ENCODE measurements at places on chromosomes 1 and 21. TPM values are rescaled to one million over a fixed set of nuclear protein-coding genes. Genes with fewer than 3 reads are reported as not detected.

The AMIGO1 gene
- 9.3 TPM for total RNA-seq

The OR2L2 gene
- total RNA-seq, result 0.05 TPM

The SLFNL1 gene
- total RNA-seq, result 0.21 TPM

The CFAP107 gene
- total RNA-seq, result not detected

The SHE gene
- total RNA-seq, result 21.4 TPM

The MXRA8 gene
- 44.3 TPM for total RNA-seq

The DNM3 gene
- total RNA-seq, result 1.1 TPM

The TIE1 gene
- 38.9 TPM for total RNA-seq

The LRRC3 gene
- 2.5 TPM for total RNA-seq

The NPHS2 gene
- total RNA-seq, result not detected

The OR2G6 gene
- total RNA-seq, result not detected

The CENPL gene
- 4.3 TPM for total RNA-seq

DNA sequence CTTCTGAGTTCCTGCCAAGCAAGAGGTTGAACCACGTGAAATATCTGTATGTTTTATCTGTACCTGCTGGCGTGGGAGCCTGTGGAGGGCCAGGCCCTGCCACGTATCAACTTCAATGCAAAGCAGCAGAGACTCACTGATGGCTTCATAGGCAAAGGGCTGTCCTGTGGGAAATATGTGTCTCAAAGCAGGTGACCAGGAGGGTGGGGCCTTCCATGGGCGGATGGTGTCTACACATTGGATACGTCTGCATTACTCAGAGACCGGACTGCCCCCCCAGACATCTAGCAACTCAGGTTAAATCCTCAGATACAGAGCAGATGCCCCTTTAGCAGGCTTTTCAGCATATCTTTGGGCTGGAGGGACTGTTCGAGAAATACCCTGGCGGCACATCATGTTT lies 210.8 kb upstream of the C1orf174 start:
- no peak for DNase-seq

DNA sequence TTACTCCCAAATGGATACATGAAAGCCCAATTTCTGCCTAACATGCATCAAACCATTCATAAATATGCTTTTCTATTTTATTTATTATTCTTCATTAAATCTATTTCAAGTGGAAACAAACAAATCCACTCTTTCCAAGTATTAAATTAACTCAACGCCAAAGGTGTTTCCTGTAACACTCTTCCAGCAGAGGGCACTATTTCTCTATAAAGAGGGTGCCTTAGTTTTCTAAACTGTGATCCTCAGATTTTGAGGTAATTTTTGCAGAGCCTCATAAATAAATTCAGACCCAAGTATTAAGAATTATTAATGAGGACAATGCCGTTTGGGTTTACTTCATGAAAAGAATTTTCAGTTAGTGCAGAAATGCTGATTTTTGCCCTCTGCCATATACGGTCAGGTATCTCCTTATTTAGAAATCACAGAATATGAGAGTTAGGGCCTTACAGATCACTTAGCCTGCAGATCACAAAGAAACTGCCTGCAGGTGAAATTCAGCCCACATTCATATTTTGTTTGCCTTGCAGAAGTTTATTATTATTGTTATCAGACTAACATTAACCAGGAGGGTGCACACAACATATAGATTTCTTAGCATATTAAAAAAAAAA lies 40.1 kb upstream of the MYSM1 start:
- no peak for DNase-seq

DNA sequence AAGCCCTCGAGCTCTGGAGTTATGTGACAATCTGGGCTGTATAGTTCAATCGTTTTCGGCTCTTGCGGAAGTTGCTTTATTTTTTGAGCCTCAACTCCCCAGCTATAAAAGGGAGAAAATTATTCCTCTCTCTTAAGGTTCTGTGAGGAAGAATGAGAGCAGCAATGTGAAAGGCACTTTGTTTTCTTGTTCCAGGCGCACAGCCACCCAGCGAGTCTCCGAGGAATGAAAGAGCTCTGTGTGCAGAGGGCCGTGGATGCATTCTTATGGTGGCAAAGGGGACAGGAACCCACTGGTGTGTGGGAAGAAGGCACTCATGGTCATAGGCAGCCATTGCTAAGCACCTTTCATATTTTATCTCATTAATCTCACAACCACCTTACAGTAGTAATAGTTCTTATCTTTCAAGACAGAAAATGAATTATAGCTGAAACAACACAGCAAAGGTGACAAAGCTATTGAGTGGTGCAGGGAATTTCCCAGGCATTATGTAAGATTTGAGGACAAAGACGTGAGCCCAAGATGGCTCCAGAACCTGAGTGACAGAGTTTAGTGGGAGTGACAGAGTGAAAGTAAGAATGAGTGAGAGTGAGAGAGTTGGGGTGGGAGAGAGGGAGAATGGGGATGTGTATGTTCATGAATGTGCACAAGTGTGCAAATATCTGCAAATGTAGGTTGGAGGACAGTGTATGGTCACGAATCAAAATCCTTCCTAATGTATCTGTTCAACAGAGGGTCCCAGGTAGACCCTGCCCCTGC lies 9.4 kb downstream of the CYP2J2 start:
- no peak for DNase-seq

DNA sequence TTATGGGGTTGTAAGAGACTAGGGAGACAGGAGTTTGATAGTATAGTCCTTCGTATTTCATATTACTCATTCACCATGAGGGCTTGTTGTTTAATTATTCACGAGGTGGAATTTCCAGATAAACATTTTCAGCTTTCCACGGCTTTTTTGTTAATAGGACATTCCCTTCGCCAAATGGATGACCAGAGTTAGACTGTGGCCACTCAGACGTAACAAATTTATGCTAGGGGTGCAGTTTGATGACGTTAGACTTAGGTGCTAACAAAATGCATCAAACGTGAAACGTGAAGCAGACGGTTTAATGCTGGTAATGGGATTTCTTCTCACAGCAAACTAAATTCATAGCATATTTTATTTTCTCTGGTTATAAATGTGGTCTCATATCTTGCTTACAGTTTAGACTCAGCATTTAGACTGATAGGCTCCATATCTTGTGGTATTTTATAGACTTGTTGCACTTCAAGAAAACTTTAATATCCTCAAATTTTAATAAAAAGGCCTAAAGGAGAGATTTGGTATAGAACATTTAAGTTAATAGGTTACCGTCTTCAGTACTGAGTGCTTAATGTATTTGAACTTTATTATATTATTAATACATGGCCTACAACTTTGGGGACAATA lies 2.3 kb downstream of the DHX9 start:
- DNase-seq, result no peak

DNA sequence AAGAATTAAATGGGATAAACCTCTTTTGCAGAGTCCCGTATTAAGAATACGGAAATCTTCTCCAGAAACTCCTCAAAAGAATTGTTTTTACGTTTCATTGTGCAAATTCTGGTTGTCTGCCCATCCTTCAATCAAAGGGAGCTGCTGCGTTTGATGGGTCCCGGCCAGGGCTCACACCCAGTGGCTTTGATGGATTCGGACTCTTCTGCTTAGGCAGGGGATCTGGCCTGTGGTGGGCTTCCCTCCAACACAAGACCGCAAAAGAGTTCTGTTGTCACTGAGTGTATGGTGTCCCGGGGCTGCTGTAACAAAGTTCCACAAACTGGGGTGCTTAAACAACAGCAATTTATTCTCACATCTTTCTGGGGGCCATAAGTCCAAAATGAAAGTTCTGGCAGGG lies 402.0 kb downstream of the PCP4 start:
- DNase-seq, result no peak

DNA sequence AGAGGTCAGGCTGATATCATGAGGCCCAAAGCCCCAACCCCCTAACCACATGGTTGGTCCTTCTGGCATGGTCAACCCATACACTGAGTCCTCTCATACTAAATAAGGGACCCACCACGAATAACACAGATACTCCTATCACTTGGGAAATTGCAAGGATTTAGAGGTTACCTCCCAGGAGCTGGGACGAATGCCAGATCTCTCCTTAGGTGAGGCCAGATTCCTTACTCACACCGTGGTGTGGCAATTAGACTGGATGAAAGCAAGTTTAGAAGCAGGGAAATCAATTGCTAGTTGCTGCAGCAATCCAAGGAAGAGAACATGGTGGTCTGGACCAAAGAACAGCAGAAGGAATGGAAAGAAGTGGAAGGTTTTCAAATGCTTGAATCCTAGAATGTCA lies 60.1 kb downstream of the IER5 start:
- DNase-seq, result no peak

DNA sequence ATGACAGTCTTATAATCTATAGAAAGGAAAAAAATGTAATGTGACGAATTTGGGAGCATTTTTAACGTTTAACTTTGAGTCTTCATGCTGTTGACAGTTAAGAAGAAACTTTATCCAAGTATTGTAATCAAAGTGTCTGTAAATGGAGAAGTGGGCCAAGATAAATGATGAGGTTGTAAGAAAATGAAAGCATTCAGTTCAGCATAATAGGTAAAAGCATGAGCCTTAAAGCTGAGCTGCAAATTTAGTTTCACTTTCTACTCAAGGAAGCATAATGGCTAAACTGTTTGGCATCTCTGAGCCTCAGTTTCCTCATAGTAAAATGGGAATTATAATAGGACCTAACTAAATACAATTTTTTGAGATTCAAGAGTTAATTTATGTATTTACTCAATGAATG lies 1554.8 kb downstream of the KCNT2 start:
- no peak for DNase-seq

GRCh38 chr1:211830055-211830327 lies 572 bp downstream of the LPGAT1 start:
- DNase-seq, result no peak

- DNase-seq, result no peak
Observed at GRCh38 chr1:21118167-21118566, 58.5 kb downstream of the EIF4G3 start.

- no peak for DNase-seq
Observed at GRCh38 chr1:160163615-160164014, 12.2 kb downstream of the ATP1A4 start.

DNA sequence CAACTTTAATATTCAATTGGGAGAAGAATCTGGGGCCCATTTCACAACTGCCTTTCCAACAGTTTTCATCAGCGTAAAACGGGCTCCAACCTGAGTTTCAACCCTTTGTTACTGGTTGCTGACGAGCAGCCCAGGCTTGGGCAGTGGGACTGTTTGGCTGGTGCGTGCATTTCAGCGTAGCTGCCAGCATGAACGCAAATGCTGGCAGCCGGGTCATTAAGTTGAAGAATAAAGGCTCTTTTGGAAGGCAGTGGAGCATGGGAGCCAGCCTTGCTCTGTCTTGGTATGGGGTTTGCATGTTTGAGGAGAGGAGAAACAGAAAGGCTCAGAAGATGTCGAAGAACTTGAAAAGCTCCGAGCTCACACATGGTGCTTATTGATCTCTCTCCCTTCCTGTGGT lies 40.7 kb downstream of the WDR3 start:
- no peak for DNase-seq

- no peak for DNase-seq
Observed at GRCh38 chr1:65332821-65333220, 23.5 kb downstream of the DNAJC6 start.

DNA sequence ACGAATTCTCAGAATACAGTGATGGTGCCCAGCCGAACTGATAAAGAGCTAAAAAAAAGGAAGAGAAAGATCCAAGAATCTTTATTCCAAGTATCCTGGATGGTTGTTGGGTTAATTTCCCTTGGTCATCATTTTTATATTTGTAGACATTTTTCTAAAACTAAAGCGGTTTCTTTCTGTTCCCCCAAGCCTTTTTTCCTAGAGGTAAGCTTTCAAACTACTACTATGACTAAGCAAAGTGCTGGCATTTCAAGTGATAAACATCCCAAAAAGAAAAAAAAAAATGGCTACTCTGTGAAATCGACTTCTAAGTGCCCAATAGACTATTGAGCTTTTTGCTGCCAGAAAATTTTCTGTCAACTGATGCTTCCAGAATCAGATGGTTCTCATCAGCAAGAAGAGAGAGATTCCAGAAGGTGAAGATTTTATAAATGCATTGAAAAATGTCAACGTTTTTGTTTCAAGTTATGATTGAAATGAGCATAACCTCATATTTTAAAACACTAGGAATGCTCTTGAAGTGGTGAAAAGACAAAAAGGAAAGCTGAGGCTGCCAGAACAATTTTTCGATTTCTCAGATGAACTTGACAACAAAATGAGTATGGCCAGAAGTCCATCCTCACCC lies 96.1 kb upstream of the ZC3H11B start:
- DNase-seq, result no peak

- no peak for DNase-seq
Observed at GRCh38 chr1:47592296-47593012, 154.6 kb downstream of the FOXD2 start.

DNA sequence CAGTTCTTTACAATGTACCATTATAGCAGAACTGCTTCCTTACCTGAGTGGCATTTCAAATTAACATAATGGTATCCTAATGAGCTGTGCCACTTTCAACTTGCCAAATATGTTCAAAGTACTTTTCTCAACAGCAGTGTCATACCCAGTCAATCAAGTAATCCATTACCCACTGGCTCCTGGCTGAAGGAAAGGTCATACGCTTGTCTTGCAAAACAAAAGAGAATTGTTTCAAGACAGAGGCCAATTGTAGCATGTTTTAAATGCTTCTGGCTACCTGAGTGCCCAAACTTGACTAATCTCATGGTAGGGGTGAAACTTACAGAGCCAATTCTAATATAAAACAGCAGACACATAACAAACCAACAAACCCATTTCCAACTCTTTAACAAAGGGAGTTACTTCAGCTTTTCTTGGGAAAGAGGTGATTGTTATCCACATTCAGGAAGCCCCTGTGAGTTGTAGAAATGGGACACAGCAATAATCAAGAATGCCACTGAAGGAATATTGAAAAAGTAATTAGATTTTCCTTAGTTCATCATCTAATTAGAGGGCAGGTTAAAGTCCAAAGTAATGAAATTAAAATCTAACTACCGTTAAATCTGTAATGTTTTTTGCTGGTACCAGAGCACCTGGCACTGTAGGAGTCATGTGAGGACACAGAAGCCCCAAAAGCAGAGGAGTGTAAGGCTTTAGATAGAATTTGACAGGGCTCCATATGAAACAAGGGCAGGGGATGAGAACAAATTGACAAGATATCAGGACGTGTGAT lies 241.9 kb downstream of the RWDD3 start:
- DNase-seq, result no peak

- DNase-seq, result peak; percentile 17
Observed at GRCh38 chr1:25065795-25066238, 135.7 kb upstream of the RUNX3 start.

GRCh38 chr1:69475021-69475420 lies 92.7 kb upstream of the LRRC7 start:
- no peak for DNase-seq

DNA sequence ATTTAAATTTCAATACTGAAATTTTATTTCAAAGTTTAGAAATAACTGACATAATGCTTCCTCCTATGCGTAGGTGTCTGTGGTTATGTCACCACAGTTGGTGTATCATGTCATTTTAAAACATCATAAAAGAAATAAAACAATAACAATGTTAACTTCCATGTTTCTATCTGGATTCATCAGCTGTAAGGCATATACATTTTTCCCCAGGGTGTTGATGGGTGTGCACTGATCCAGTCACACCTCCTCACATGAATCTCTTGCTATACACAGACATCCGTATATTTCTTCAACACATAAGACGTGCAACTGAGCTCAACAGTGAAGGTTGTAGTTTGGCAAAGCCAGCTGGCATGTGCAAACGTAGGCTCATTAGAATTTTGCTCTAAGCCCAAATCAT lies 6.2 kb downstream of the KCNA3 start:
- DNase-seq, result no peak

GRCh38 chr1:116947092-116947860 lies 37.6 kb downstream of the PTGFRN start:
- DNase-seq, result no peak

All from left cardiac atrium (tissue), 4 donors.